ENCODE measurements at places on chromosomes 11 and 22.

DNA sequence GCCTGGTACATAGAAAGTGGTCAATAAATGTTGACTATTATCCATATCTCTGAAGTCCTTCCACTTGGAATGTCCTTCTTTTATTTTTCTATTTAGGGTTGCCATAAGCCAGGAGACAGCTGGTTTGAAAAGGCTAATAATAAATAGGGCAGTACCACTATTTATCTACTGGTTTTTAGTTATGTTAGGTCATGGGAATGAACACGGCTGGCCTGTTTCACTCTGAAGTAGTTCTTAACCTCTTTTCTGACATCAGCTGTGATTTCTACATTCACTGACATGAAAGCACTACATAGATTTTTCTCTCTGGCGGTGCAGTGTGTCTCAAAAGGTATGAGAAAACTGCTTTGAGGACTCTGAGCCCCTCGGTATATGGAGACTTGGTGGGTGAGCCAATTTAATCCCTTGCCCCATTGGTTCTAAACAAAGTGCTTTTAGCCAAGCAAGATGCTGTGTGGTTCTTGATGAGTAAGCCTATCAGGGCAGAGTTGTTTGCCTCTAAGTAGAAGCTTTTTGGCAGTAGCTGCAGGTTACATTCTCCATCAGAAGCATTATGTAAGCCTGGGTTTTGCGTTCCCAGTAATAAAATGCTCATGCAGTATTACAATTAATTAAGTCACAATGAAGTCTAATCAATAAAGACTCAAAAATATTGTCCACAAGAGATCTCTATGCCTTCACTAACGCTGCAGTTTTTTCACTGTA, 48.7 kb upstream of the APOA1 start:
- DNase-seq = no peak

GRCh38 chr11:121254756-121255155, 37.8 kb upstream of the SC5D start:
- no peak for DNase-seq

DNA sequence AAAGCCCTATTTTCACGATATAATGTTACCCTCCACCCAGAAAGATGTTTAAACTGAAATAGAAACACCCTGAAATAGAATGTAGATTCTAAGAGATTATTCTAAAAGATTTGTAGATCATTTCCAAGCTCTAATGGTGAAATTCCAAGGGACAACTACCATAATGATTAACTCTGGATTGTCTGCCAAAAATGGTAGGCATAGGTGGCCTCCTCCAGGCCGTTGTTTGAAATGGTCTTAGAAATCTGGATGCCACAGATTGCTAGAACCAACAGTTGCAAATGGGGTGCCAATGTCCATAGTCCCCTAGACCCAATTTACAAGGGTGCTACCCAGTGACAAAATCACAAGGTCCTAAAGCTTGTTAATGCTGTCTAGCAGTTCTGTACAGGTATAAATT, 6.7 kb upstream of the SLC6A5 start:
- DNase-seq = no peak

DNA sequence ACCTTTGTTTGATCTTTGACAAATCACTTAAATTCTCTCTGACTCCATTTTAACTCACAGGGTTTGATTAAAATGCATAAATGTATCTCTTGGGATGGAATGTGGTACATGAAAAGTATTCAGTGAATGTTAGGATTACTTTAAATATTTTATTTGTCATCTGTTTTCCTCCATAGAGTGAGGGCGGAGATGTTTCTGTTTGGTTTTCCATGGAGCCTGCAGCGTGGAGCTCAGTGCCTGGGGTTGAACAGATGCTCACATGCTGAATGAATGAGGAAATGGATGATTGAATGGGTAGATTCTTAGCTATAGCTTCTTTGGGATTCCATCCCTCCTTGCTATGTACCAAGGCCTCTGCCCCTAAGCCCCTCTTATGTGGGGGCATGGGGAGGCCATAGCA, 10.0 kb downstream of the TSPAN18 start:
- no peak for DNase-seq
